ENCODE measurements at places on chromosomes 11 and 22.

GRCh38 chr11:15942126-15942525 lies 414.2 kb downstream of the SOX6 start:
- no peak for DNase-seq

DNA sequence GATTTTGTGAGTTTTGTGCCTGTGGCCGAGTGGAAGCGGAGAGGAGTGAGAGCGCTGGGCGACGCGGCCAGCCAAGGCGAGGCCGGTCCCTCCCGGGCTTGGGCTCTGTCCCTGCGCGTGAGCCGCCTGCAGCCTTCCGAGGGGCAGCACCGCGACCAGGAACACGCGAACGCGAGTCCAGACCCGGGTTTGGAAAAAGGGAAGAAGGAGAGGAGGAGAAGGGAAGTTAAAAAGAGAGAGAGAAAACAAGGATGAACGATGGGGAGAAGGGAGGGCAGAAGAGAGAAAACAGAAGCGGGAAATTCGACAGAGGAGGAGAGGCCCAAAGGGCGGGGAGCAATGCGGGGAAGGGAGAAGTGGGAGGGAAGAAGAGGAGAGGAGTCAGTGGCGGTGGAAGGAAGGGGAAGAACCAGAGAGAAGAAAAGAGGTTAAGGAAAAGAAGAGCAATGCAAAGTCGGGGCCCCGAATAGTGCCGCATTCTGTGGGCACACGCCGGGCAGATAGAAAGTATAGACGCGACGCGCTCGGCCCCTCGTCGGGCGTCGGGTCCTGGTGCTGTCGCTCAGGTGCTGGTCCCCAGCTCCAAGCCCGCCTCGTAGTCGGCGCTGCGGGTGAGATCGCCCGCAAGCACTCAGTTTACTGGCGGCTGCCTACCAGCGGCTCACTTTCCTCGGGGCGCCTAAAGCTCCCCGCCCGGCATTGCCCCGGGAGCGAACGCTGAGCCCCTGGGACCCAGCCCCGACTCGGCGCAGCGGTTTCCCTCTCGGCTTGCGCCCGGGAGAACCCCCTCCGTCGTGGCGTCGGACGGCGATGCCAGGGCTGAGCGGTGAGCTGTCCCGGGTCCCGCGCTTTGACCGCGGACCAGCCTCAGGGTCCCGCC lies 2.8 kb upstream of the BARX2 start:
- DNase-seq, result no peak

DNA sequence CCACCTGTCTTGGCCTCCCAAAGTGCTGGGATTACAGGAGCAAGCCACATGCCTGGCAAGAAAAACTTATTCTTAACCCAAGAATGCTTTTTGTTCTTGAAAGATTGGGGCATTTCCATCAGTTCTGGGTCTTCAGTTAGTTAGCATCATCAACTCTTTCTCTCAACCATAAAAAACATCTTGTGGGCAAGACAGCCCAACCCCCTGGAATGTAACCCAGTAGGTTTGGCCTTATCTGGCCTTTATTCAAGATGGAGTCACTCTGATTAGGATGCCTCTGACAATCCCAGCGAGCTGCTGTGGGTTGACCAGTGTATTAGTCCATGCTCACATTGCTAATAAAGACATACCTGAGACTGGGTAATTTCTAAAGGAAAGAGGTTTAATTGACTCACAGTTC lies 9.2 kb upstream of the TPCN2 start:
- no peak for DNase-seq

- no peak for DNase-seq
These were observed 2.2 kb upstream of the RFPL2 start for GRCh38 chr22:32206774-32207758.

DNA sequence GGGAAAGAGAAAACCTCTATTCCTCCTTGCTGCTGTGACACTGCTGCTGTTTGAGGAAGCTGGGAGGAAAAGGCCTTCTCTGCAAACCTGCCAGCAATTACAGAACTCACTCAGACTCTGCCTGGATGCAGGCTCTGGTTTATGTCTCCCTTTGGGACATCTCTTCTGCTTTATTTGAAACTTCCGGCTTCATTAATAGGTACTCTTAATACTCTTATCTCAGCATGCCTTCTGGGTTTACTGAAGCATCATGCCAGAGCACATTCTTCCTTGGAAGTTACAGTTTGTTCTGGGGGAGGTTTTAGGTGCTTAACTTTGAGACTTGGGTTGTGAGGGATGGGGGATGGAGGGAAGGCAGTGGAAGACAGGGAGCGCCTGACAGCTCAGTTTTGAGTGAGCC lies 79.9 kb downstream of the NAV2 start:
- no peak for DNase-seq

- DNase-seq, result no peak
These were observed 315.3 kb downstream of the TMEM135 start for GRCh38 chr11:87352759-87353707.

DNA sequence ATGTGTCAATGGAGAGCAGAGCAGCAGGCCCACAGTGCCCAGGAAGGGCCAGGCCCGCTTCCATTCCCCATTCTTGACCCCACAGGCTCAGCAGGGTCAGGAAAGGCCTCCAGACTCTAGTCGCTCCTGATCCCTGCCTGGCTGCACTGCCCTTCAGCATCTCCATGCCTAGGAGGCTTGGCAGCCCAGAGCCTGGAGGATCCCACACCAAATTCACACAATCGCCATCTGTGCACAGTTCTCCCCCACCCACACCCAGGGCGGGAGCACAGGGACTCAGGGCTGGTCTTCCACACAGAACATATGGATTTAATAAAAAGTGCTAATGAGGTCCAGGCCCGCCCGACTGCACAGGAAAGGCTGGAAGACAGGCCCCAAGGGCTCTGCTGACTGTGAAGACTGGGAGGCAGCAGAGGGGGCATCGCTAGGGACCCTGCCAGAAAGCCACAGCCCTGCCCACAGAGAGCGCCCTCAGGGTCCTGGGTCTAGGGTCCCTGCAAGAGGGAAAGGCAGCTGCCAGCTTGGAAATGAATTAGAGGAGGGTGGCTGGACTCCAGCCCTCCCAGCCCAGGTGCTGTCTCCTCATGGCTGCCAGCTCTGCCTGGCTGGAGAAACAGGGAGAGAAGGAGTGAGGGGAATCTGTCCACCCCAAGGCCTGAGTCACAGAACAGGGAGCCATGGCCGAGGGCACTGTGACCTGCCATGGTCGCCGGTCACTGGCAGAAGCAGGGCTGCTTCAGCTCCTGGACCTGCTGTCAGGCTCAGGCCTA lies 39.7 kb downstream of the DKK3 start:
- no peak for DNase-seq

GRCh38 chr11:1295591-1295990 lies 13.8 kb downstream of the TOLLIP start:
- DNase-seq, result no peak

DNA sequence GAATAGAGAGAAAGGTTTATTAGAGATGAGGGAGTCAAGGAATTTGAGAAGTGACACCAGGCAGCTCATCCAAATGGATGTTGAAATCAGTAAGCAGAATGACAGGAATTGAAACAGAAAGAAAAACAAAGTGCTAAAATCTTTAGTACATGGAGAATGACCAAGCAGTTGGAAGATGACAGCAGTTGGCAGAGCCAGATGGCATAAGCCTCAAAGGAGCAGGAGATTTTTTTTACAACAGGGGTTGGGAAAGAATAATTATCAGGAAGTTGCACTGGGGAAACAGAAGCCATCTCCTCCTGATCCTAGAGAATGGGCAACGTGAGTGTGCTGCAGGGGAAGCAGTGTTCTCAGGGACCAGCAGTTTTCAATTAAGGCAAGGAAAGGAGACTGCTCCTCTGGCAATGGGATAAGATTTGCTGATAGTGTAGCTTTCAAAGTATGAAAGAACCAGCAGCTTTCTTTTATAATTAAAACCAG lies 28.9 kb downstream of the RAB39A start:
- no peak for DNase-seq

DNA sequence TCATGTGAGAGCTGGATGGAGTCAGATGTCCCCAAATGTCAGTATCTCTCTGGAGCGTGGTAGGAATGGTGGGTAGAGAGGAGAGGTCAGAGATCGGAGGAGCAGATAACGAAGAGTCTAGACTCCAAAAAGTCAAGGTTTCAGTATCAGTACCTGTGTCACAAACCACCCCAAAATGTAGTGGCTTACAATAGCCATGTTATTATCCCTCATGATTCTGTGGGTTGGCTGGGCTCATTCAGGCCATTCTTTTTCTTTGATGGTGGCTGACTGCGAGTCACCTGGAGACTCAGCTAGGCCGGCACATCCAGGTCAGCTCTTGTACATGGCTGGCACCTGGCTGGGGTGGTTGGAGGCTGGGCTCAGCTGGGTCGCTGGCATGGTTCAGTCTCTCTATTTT lies 7.3 kb upstream of the SSTR3 start:
- no peak for DNase-seq

DNA sequence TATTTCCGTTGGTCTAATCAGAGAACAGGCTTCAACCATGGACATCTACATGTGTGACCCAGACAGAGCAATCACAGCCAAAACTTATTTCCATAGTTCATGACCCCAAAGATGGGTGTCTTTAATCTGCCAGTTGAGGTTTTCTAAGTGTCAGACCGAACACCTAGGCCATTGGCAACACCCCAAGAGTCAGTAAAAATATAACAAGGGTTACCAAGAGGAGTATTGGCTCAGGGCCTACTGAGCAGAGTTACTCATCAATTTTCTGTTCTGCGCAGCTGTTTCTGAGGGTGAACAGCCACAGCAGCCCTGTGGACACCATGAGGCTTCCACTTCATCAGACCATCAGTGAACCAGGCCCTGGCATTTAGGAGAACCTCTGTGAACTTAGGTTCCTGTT lies 18.8 kb downstream of the GUCD1 start:
- no peak for DNase-seq

DNA sequence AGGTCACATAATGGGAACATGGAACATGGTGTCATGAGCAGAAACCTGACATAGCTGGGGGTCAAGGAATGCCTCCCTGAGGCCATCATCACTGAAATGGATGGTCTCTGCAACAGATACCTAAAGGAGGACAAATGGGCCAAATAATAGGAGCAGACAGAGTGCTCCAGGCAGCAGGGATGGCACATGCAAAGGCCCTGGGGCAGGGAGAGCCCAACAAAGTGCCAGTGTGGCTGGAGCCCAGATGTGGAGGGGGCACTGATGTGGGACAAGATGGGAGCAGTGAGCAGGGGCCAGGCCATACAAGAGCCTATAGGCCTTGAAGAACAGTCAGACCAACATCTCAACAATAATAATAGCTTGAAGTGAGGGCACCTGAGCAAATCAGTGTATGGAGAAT lies 497.8 kb downstream of the MN1 start:
- no peak for DNase-seq

DNA sequence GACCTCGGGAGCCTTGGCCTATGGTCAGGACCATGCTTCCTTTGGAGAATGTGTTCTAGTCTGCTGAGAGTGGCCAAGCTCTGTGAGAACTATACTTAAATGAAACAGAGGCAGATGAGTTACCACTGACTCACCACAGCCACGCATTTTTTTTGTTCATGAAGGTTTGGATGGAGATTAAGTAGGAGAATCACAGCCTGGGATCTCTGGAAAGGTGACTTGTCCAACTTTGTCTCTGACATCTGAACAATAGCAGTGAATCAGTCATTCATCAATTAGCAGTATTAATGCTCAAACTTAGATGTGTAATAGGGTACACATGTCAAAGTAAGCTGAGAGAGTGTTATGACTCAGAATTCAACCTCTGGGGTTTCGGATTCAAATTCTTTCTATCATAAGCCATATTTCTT lies 100.7 kb upstream of the ANO3 start:
- no peak for DNase-seq

DNA sequence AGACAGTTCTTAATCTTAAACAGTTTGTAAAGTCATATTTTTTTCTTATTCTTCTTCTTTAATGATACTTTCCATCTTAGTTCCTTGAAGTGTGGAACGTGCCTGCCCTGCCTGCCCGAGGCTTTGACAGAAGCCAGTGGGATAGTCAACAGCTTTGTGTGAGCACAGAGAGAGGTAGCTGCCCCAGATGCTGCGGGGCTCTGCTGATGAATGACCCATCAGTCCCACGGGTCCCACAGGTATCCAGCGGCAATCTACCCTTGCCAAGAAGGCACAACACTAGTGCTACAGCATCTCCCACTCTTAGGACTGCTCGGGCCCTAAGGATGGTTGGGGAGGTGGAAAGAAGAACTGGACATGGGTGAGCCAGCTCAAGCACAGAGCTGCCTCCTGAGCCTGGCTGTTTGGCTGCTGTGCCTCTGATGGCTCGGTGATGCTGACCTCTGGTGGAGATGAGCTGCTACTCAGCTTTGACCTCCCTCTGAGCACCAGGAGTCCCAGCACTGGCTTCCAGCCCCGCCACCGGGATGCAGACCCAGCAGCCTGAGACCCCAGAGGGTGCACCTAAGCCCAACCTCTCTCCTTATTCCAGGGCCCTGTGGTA lies 11.8 kb upstream of the APLNR start:
- no peak for DNase-seq

DNA sequence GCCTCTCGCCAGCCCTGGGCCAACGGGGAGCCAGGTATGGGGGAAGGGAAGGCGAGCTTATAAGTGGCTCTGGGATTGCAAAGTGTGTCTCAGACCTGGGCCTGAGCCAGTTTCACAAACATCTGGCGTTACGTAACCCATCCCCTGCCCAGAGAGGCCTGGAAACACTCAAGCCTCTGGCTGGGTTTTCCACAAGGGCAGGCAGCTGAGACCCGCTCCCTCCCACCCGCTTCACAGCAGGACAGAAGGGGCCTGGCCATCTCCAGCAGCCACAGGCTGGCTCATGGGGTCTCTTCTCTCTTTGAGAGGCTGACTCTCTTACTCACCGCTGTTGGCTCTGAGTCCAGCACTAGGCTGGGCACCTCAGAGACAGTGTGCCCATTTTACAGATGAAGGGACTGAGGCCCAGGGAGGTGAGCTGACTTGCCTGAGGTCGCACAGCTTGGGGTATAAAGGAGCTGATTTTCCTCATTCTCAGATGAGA lies 44.5 kb downstream of the TRIOBP start:
- no peak for DNase-seq

DNA sequence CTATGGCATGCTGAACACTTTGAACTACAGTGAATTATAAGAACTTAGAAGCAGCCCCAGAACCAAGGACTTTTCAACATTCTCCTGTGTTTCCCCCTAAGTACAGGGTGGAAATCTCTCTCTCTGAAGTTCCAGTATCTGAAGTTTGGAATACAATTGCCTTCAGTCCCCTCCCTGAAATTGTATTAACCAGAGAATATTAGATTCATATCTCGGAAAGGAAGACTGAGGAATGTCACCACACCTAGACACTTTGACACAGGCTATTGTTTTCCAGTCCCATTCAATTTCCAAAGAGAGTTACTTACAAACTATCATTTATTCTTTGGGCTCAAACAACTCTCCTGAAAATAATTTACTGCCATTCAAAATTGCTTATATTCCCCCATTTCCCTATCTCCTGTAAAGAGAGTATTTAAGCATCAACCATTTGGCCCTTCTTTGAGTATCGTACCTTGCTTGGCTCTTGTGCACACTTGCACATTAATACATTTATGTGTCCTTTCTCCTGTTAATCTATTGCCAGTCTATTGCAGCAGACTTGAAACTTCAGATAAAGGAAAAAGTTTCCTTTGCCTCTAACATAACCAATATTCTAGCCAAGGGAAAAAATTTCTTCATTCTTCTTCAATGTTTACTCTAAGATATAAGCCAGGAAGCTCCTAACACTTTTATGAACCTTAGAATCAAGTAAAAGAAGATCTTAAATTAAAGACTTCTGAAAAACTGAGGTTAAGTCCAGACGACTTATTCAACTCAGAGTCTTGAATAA lies 402.4 kb upstream of the DDI1 start:
- no peak for DNase-seq
